Astrocyte of the hippocampus (primary cell): ENCODE measurements at places on chromosomes 1 and 21.

GRCh38 chr1:24890887-24891286 lies 39.2 kb downstream of the RUNX3 start:
- DNase-seq = no peak

DNA sequence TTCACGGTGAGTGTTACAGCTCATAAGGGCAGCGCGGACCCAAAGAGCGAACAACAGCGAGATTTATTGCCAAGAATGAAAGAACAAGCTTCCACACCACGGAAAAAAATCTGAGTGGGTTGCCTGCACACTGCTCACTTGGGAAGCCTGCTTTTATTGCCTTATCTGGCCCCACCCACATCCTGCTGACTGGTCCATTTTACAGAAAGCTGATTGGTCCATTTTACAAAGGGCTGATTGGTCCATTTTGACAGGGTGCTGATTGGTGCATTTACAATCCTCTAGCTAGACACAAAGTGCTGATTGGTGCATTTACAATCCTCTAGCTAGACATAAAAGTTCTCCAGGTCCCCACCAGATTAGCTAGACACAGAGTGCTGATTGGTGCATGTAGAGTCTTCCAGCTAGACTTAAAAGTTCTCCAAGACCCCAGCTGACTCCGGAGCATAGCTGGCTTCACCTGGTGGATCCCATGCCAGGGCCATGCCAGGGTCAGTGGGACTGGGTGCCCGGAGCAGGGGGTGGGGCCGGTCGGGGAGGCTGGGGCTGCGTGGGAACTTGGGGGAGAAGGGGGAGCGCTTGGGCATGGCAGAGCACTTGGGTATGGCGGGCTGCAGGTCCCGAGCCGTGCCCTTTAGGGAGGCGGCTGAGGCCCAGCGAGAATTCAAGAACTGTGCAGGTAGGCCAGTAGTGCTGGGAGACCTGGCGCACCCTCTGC lies 75.4 kb upstream of the ATP1A1 start:
- DNase-seq = no peak

DNA sequence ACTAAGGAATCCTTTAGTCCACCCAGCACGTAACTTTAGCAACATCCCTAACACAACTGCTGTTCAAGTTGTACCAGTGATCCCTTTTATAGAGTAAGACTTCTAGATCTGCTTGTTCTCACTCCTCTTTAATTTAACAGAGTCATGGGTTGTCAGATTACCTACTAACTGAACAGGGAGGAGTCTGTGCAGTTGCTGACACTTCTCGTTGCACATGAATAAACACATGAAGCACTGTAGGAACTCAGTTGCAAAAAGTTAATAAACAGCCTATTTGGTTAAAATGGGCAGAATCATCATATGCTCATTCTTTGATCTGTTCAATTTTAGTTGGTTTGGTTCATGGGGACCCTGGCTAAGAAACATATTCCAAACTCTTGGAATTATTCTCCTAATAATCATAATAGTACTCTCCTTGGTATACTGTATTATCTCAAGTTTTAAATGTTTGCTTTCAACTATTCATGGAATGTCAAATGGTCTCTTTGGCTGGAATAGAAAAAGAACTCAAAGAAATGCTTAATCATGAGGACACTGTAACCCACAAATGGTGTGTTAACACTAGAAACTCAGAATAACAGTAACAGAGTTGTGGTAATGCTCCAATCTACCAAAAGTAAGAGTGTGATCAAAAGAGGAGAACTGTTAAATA lies 15.6 kb downstream of the PLPPR5 start:
- peak; percentile 53 for DNase-seq

DNA sequence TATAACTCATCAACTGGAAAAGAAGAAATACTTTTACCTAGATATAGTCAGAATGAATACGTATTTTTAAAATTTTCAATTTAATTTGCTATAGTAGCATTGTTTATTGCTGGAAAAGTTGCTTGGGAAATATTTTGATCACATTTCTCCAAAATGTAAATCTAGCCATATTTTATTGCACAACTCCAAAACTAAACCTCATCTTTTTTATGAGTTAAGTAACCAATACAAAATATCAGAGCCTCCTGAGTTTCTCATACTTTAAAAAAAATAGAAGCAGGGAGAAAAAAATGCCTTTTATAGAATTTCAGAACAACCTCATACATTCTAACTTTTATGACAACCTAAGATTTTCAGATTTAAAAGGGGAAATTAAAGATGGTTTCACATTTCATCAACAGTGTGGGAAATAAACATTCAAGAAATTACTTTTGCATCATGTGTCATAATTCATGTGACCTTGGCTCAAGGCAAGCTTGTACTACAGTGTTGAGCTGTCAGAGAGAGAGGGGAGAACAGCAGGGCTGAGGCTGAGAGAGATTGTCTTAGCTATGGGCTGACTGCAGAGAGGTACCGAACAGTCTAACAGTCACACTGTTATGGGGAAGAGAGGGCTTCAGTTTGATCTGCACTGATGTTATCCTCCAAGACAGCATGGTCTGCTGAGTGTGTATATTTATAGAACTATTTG lies 519.0 kb downstream of the LTN1 start:
- no peak for DNase-seq

GRCh38 chr1:111825217-111825616 lies 69.5 kb downstream of the DDX20 start:
- no peak for DNase-seq

DNA sequence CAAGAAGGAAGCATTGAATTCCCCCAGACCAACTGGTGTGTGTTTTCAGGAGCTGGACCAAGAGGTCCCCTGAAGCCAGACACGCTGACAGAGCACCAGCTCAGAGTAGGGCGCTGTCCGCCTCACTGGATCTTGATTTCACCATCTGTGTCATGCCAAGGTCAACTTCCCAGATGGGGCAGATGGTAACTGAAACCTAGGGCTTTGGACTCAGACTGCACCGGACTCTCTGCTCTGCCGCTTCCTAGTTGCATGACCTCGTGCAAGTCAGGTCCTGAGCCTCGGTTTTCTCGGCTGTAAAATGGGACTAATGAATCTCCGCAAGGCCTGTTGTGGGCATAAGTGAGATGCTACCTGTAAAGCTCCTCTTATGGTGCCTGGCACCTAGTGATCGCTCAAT lies 17.9 kb upstream of the CASZ1 start:
- DNase-seq = no peak

DNA sequence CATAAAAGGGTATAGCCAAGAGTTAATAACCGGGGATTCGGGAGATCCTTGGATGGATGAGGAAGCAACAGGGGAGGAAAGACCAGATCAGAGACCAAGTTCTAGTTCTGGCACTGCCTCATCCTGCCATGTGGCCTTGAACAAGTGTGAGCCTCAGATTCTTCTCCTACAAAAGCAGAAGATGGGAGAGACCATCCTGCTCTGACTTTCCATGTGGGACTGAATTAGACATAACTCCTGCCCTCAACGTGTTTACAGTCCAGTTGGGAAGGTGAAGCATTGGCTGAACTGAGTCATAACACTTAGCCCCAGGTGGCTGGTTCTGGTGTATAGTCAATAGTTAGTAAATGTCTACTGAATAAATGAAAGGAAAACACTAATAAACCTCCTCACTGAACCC lies 12.1 kb upstream of the CNR2 start:
- no peak for DNase-seq

DNA sequence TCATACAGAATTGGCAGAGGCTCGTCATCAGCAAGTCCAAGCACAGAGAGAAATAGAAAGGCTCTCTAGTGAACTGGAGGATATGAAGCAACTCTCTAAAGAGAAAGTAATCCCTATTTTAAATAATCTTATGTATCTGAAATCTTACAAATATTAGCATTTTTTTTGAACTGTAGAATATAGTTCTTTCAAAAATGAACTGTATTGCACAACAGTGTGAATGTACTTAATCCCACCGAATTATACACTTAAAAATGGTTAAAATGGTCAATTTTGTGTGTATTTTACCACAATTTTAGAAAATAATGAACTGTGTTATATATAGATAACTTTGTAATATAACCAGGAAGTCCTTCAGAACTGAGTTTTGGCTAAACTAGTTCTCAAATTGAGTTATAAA lies 75.9 kb downstream of the CCDC18 start:
- no peak for DNase-seq

DNA sequence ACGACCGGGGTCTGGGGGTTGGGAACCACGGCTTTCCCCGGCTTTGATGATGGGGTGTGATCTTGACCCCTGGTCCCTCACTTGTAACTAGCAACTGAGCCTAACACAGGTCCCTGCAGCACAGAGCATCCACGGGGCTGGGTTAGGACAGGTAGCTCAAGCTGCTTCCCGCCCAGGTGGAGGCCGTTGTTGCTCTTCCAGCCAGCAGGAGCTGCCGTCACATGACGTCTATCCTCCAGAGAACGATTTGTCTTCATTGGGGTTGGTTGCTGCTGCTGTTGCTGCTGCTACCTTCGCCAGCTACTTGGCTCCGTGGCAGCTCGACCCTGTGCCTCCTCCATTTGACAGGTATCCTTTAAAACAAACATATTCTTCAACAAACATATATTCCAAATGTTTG lies 74.3 kb upstream of the ADAR start:
- DNase-seq = no peak

DNA sequence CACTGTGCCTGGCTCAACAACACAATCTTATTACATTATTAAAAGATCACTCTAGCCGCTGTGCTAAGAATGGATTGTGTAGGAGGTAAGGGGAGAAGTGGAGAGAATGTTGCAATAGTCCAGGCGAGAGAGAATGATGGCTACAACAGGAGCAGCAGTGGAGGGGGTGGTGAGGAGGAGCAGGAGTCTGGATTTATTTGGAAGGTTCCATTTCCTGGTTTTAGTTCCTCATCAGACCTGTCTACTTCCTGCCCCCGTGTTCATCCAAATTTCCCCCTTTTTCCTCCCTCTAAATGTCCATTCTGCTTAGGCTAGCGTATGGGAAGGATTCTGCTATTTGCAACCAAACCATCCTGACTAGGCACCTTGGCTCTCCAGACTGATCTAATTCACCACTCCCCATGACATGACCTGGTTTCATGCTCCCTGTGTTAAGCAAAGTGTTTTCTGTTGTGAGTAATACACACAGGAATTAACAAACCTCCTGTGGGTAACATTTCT lies 35.1 kb upstream of the EYA3 start:
- peak; percentile 81 for DNase-seq

DNA sequence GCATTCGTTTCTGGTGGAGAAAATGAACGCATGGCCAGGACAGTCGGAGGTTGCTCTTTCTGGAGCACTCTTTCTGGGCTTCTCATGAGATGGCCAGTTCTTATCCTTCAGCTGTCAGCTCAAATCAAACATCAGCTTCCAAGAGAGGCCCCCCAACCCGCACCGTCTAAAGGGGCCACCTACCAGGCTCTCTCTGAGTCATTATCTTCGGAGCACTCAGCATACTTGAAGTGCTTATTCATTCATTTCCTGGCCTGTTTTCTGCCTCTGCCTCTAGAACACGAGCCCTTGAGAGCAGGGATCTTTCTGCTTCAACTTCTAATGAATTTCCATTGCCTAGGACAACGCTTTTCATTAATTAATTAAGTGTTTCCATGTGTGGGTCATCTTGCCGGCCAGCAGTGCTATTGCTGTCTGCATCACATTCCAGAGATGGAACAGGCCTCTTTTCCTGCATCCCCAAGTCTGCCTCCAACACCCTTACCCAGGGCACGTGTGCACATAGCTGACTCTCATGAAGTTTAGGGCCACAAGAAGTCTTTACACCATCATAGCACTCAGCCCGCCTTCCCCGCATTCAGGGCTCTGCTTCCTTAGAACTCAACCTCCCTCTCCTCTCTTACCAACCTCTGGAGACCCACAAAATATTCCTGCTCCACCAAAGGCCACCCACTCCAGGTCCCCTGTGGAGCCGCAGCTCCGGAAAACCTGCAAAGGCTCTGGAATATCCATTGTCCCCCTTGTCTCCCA lies 52.1 kb upstream of the LAPTM5 start:
- DNase-seq = peak; percentile 81

GRCh38 chr1:59156526-59157199 lies 140.2 kb upstream of the FGGY start:
- peak; percentile 71 for DNase-seq

- no peak for DNase-seq
Observed at GRCh38 chr1:238001818-238002217, 111.1 kb upstream of the ZP4 start.

- peak; percentile 60 for DNase-seq
Observed at GRCh38 chr1:29197590-29197924, 15.9 kb upstream of the SRSF4 start.

- DNase-seq = peak; percentile 82
Observed at GRCh38 chr1:35807614-35808449, at the start of gene AGO4. Gene AGO4 (plus strand): TSS chr1:35808016. CDS start chr1:35808417, 401 bp downstream.

DNA sequence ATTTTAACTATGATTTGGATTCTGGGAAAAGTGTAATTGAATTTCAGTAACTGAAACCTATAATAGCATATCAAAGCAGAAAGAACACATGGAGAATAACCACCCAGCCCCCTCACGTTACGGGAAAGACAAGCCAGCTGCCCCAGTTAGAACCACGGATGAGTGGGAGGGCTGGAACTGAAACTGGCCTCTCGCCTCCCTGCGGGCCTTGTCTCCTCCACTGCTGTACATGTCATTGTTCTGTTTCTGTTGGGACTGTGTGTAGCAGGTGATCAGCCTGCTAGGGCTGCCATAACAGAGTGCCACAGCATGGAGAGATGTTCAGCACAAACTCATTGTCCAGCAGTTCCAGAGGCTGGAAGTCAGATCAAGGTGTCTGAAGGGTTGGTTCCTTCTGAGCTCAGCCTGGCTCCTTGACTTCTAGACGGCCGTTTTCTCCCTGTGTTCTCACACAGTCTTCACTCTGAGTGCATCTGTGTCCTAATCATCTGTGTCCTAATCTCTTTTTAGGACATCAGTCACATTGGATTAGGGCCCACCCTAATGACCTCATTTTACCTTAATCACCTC lies 52.4 kb downstream of the MAP3K21 start:
- DNase-seq = no peak

GRCh38 chr1:12513181-12513580 lies 104.8 kb downstream of the DHRS3 start:
- no peak for DNase-seq

GRCh38 chr1:80882553-80882952 lies 918.2 kb upstream of the ADGRL2 start:
- peak; percentile 24 for DNase-seq

DNA sequence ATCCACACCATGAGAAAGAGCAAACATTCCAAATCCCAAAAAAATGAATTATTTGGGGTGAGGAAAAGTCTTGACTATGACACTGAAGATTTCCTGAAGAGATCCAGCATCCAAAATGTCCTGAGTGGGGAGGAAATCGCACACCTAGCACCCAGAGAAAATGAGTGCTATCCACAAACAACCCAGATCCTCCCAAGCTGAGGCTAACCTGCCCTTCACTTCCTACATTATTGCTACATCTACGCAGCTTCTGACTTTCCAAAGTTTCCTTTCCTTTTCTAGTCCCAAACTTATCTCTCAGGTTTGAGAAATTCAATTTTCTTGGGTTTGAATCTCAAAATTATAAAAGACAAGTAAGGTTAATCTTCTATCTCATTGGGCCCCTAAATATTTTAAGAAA lies 906 bp upstream of the RGS13 start:
- no peak for DNase-seq

GRCh38 chr21:29306920-29307319 lies 8.2 kb downstream of the BACH1 start:
- DNase-seq = no peak

DNA sequence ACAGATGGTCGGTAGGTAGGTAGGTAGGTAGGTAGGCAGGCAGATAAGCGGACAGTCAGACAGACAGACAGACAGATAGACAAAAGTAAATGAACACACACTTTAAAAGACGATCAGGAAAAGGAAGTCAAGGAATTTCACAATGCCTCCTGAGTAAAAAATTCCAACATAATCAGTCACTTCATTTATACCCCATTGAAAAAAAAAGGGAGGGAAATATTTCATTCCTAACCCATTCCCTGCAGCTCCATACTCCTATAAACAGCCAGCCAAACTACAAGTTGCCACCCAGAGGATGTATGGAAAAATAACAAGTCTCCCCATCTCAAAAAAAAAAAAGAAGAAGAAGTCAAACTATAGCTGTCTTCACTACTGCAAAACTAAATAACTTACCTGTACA lies 43.4 kb downstream of the ZZZ3 start:
- peak; percentile 12 for DNase-seq
